EH (cell line): ENCODE measurements at places on chromosomes 5 and 9.

GRCh38 chr9:109908459-109909390 is 128.7 kb downstream of the PALM2AKAP2 start:
- DNase-seq = peak; percentile 82

DNA sequence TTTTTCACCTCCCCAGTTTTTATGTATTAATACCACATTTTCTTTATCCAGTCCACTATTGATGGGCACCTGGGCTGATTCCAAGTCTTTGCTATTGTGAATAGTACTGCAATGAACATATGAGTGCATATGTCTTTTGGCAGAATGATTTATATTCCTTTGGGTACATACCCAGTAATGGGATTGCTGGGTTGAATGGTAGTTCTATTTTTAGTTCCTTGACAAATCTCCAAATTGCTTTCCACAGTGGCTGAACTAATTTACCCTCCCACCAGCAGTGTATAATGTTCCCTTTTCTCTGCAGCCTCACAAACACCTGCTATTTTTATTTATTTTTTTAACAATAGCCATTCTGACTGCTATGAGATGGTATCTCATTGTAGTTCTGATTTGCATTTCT is 340.2 kb downstream of the ADAMTS6 start:
- peak; percentile 68 for DNase-seq

GRCh38 chr9:92917176-92917800 is 30.0 kb upstream of the FGD3 start:
- no peak for DNase-seq

GRCh38 chr9:137611623-137612609 is 6.4 kb downstream of the ARRDC1 start:
- peak; percentile 85 for DNase-seq

- peak; percentile 50 for DNase-seq
Observed at GRCh38 chr9:88773627-88774244, 217.5 kb upstream of the S1PR3 start.

GRCh38 chr5:146475906-146476305 is 28.8 kb downstream of the TCERG1 start:
- DNase-seq = no peak

DNA sequence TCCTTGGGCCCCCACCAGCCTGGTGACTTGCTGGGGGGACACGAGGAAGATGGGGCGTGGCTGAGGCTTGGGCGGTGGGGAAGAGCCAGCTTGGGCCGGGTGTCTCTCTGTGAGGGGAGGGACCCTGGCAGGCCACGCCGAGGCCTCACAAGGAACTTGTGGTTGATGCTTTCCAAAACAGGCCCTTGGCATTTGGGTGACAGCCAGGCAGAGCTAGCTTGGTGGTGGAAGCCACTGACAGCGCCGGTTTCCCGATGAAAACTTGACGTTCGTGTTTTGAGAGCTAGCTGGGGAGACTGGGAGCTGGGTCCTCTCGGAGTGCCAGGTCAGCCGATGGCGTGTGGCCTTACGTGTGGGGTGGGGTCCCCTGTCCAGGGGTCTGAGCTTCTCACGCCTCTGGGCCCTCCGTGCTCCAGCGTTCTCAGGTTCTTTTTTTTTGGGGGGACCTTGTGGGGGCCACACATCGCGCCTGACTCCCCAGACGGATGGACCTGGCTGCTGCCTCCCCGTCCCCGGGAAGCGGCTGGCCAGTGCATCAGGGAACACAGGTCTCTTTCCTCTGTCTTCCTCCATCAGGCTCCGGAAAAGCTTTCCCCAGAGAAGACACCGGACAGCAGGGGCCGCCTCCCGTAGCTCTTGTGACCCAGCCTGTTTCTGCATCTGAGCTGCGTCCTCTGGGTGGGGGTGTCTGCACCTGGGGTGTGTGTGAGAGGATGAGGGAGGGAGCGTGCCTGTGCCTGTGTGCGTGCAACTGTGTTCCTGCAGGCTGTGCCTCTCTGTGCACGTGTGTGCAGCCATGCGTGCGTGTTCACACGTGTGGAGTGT is 129.3 kb upstream of the LPCAT1 start:
- peak; percentile 41 for DNase-seq

- DNase-seq = peak; percentile 17
Observed at GRCh38 chr9:33676746-33677505, 118.4 kb upstream of the PRSS3 start.

DNA sequence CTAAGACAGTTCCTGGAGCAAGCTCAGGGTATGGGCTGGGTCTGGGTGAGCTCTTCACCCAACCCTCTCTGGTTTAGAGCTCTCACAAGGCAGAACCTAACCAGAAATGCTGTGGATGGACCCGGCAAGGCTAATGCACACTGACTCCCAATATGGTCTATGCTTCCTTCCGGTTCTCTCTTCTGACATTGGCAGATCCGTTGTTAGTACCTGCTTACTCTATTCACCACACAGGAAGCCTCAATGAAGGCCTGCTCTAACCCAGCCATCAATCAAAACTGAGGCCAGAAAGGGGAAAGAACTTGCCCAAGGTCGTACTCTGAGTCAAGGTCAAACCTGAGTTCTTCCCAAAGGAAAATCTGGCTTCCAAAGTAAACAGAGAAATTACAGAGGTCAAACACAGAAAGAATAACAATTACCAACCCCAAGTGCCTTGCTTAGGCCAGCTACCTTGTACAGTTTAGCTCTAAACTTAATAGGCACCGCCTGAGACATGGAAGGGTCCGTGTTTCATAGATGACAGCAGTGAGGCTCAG is 46.0 kb upstream of the AKNA start:
- no peak for DNase-seq

- DNase-seq = no peak
Observed at GRCh38 chr5:82639393-82640144, 361.4 kb upstream of the RPS23 start.

GRCh38 chr9:113787871-113788270 is 88.2 kb upstream of the ZNF618 start:
- no peak for DNase-seq

- DNase-seq = no peak
Observed at GRCh38 chr5:143056339-143056704, 286.1 kb downstream of the ARHGAP26 start.

DNA sequence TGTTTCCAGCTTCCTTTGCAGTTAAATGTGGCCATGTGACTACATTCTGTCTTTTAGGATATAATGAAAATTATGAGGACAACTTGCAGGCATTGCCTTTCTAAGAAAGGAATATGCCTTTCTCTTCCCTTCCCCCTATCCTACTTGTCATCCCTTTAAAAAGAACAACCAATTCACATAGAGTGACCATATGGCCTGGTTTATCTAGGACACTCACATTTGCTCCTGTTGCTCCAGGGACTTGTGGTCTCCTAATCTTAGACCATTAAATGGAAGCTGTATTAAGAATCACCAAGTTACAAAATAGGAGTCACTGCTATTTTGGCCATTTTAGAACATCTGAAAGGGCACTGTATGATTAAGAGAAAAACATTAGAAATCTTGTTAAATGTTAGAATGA is 520.3 kb downstream of the DTWD2 start:
- DNase-seq = no peak

- DNase-seq = no peak
Observed at GRCh38 chr5:174622067-174622466, 102.3 kb upstream of the MSX2 start.

DNA sequence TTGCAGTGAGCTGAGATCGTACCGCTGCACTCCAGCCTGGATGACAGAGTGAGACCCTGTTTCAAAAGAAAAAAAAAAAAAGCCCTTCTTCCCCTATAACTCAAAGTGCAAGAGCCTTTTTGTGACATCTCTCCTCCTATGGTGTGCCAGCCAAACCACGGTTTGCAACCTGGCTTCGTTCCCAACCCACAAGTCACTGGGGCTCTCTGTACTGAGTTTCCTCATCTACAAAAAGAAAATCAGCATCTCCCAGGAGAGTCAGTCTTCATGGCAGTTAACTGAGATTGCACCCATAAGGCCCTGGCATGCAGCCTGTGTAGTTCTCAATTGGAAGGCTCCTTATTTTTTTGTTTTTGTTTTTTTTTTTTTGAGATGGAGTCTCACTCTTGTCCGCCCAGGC is 14.8 kb downstream of the ODF2 start:
- DNase-seq = peak; percentile 69

DNA sequence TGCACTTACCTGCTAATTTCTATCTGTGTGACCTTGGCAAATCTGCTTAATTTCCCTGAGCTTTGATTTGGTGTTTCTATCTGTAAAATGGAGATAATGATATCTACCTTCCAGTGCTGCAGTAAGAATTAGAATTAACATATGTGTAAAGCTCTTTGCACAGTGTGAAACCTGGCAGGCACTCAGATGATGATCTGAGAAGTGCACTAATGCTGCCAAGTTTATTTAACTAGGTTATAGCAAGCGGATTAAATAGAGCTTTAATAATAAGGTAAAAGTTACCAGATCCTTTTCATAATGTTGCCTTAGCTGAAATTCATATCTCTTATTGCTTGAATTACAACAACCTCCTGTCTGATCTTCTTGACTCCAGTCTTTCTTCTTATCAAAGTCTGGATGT is 315.3 kb upstream of the CD180 start:
- DNase-seq = no peak

GRCh38 chr5:43065387-43065947 is 25.3 kb upstream of the ANXA2R start:
- peak; percentile 34 for DNase-seq

GRCh38 chr9:88342246-88342645 is 46.0 kb upstream of the SPIN1 start:
- DNase-seq = peak; percentile 36

DNA sequence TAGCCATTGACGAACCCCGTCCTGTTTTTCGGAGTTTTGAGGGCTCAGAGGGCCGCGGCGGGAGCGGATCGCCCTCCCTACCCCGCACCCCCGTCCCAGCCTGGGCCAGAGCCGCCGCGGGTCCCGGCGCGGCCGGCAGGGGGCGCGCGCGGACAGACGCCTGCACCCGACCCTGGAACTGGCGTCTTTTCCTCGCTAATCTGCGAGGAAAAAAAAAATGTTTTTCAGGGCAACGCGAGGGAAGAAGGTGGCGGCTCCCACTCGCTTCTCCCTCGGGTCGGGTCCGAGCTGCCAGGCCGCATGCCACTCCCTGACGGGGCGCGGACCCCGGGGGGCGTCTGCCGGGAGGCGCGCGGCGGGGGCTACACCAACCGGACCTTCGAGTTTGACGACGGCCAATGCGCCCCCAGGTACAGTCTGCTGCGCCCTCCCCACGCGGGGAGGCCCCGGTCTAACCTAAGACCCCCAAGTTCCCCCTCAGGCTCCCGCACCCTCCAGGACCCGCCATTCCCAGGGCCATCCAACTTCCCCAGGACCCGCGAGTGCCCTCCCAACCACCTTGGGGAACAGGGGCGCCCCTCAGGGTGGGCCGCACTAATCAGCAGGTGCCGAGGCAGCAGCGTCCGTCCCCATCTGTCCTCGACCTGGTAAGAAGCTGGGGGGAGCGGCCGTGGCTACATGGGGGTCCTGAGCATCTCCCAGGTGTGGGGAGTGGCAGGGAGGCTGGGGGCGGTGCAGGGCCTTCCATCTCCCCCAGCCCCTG is at the start of gene KCNT1:
KCNT1 (plus strand) TSS at position 227 of the 763 bp plus-strand sequence; CDS start at position 301, 74 bp downstream.
- DNase-seq = peak; percentile 46

GRCh38 chr5:160298189-160298588 is 14.2 kb downstream of the CCNJL start:
- no peak for DNase-seq

- no peak for DNase-seq
Observed at GRCh38 chr9:71183251-71183650, 61.8 kb upstream of the TRPM3 start.

GRCh38 chr5:163269624-163270023 is 167.8 kb upstream of the CCNG1 start:
- no peak for DNase-seq
